NCI-H2081 treated with DMSO at 0.1 percent for 48 hours (cell line): ENCODE measurements at places on chromosomes 7 and 10.

DNA sequence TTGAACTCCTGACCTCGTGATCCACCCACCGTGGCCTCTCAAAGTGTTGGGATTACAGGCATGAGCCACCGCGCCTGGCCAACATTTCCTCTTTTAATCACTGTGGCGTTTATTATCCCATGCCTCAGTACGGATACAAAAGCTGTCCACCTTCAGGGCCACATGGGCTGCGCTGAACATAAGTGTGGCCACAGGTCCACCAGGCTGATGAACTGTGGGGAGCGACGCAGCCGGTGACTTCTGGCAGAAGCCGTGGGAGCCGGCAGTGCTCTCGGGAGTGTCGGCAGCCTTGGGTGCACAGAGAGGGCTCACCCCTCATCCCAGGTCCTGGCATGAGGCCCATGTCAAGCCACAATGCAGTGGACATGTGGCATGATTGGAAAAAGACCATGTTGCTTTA lies 223.6 kb downstream of the TNS3 start:
- DNase-seq: no peak

DNA sequence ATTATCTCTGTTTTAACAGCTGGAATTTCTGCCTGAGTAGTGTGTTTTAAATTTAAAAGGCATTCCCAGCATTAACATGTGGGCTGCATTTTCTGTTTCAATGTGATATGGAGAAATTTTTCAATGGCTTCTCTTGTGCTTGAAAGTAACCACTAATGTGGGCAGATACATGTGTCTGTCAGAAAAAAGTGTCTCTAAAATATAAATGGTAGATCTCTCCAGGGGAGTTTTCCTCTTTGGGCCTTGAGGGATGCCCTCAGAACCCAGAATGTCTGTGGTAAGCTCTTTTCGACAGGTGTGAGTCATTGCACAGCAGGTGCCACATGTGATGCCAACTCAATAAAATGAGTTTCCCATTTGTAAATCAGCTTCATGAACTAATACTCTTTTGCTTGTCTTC lies 221.1 kb downstream of the SEMA3E start:
- peak; percentile 49 for DNase-seq

DNA sequence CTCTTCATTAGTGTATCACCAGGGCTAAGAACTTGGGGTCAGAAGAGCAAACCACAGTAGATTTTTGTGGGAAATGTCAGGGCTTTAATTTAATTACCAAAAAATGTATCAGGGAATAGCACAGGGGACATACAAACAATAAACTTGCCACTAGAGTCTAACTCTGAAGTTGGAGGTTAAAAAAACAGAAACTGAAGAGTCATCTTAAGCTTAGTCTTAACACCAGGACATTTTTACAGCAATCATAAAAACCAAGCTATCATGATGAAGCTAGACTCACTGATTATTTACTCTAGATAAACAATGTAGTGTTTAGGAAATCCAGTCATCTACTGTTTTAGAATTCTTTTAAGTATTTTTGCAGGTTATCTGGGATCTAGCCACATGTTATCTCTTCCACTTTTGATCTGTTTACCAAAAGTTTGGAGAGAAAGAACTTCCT lies 48.4 kb upstream of the GLI3 start:
- no peak for DNase-seq

- DNase-seq: no peak
Observed at GRCh38 chr7:132066761-132067171, 509.5 kb downstream of the PLXNA4 start.

DNA sequence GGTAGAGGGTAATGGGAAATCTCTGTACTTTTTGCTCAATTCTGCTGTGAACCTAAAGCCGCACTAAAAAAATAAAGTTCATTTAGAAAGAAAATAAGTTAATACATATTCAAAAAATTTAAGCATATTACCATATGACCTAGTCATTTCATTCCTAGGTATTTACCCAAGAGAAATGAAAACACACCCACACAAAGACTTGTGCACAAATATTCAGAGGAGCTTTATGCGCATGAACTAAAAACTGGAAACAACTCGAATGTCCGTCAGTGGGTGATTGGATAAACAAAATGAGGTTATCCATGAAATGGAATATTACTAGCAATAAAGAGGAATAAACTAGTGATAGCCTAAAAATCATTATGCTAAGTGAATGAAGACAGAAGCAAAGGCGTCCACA lies 62.6 kb upstream of the ZNRF2 start:
- no peak for DNase-seq

- DNase-seq: no peak
Observed at GRCh38 chr7:128679920-128680319, 7.8 kb downstream of the GARIN1A start.

DNA sequence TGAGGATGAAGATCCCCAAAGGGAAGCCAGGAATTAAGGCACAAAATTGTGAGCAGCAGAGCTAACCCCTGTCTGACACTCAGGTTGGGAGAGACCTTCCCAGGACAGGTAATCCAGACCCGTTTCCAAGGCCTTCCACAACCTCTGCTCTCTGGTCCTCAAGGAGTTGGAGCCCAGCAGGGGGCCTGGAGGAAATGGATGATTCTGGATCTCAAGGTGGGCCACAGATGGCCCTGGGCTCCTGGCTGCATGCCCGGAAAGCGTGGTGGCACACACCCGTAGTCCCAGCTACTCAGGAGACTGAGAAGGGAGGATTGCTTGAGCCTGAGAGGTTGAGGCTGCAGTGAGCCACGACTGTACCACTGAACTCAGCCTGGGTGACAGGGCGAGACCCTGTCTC lies 42.3 kb downstream of the DPYSL4 start:
- DNase-seq: no peak
